ENCODE measurements at places on chromosomes 7 and 10. TPM values are rescaled to one million over a fixed set of nuclear protein-coding genes. Genes with fewer than 3 reads are reported as not detected.

- H3K4me1 ChIP-seq, result no peaks in the 10 kb centered on the region
- no peak overlapping the region for H3K4me3 ChIP-seq
- no peak overlapping the region for H3K27ac ChIP-seq
- no peaks in the 10 kb centered on the region for H3K27me3 ChIP-seq
Measured at GRCh38 chr7:147915781-147916180, 674.8 kb upstream of the C7orf33 start.

DNA sequence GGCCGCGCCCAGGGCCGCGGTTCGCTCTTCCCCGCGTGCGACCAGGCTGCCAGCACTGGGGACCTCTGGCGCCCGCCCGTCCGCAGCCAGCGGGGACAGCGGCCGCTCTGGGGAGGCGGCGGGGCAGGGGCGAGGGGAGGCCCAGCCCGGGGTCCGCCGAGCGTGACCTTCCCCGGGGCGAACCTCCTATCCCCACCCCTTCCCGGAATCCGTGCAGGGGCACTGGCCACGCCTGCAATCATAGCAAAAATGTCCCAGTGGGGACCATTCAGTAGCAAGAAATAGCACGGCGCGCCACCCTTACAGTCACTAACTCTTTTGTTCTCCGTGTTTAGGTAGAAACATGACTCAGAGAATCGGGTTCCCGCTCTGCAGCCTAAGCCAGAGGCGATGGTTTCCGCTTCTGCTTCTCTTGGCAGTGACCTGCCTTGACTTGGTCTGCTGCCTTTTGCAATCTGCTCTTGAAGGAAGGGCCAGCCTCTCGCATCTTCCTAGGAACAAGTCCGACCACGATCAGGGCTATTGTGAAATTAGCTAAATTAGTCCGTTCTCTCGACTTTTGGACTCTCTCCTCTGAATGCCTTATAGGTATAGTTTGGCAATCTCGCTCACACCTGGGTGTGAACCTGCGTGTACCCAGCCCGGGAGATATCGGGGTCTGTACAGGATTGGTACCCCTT is 79.3 kb upstream of the ACBD5 start:
- peak overlapping the region; percentile 65 for H3K27ac ChIP-seq
- no peaks in the 10 kb centered on the region for H3K36me3 ChIP-seq
- peak overlapping the region; percentile 22 for H3K4me3 ChIP-seq
- H3K27me3 ChIP-seq, result no peaks in the 10 kb centered on the region

DNA sequence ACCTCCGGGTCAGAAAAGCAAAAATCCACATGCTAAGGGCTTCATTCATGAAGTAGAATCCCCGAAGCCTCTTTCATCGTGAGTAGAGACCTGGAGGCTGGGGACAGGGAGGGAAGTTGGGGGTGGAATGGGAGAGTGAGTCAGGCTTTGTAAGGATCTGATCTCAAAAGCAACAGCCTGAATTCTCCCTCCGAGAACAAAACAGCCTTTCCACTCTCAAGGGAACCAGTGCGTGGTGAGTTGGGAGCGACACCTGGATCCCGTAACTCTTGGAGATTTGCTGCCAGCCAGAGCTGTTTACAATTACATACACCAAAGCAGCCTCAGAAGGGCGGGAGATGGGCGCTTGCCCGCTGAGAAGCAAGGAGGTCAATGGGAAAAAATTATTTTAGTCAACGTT is 10.8 kb downstream of the AFAP1L2 start:
- H3K4me1 ChIP-seq, result peaks cover 97% of the 10 kb centered on the region
- H3K36me3 ChIP-seq, result no peaks in the 10 kb centered on the region
- DNase-seq, result peak; percentile 90
- no peak overlapping the region for H3K4me3 ChIP-seq
- peak overlapping the region; percentile 98 for H3K27ac ChIP-seq
- H3K27me3 ChIP-seq, result no peaks in the 10 kb centered on the region

- H3K27ac ChIP-seq, result no peak overlapping the region
- DNase-seq, result no peak
- no peaks in the 10 kb centered on the region for H3K27me3 ChIP-seq
- H3K36me3 ChIP-seq, result no peaks in the 10 kb centered on the region
Measured at GRCh38 chr10:55203319-55203718, 402.3 kb upstream of the PCDH15 start.

- H3K36me3 ChIP-seq, result no peaks in the 10 kb centered on the region
- no peak overlapping the region for H3K27ac ChIP-seq
- no peaks in the 10 kb centered on the region for H3K4me1 ChIP-seq
- DNase-seq, result peak; percentile 18
- no peak overlapping the region for H3K4me3 ChIP-seq
- no peaks in the 10 kb centered on the region for H3K27me3 ChIP-seq
Measured at GRCh38 chr10:15262036-15262713, 93.7 kb upstream of the NMT2 start.

- H3K27ac ChIP-seq, result no peak overlapping the region
- H3K27me3 ChIP-seq, result no peaks in the 10 kb centered on the region
- no peaks in the 10 kb centered on the region for H3K36me3 ChIP-seq
- no peaks in the 10 kb centered on the region for H3K4me1 ChIP-seq
- H3K4me3 ChIP-seq, result no peak overlapping the region
Measured at GRCh38 chr10:131921184-131921583, 20.4 kb downstream of the PPP2R2D start.

DNA sequence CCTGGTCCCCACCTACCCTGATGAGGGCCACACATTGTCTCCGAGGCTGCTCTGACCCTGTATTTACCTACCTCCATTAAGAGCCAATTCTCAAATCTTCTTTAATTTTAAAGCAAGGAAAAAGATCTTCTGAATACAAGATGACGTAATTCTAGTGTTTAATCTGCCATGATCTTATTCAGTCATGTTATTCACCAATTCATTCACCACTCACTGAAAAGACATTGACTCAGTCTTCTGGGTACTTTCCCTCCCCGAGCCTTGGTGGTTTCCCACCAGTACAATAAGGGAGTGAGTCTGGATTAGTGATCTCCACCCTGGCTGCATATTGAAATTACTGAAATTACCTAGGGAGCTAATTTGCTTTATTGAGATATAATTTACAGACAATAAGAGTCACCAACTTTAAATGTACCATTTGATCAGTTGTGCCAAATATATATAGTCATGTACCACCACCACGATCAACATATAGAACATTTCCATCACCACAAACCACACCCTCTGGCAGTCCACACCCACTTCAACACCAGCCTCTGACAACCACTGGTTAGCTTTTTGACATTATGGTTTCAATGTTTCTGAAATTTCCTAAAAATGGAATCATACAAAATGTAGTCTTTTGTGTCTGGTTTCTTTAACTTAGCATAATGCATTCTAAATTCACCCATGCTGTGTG is 117.5 kb upstream of the UNC5B start:
- no peaks in the 10 kb centered on the region for H3K4me1 ChIP-seq
- DNase-seq, result no peak
- H3K27me3 ChIP-seq, result no peaks in the 10 kb centered on the region
- no peak overlapping the region for H3K27ac ChIP-seq
- H3K36me3 ChIP-seq, result no peaks in the 10 kb centered on the region
- H3K4me3 ChIP-seq, result no peak overlapping the region

DNA sequence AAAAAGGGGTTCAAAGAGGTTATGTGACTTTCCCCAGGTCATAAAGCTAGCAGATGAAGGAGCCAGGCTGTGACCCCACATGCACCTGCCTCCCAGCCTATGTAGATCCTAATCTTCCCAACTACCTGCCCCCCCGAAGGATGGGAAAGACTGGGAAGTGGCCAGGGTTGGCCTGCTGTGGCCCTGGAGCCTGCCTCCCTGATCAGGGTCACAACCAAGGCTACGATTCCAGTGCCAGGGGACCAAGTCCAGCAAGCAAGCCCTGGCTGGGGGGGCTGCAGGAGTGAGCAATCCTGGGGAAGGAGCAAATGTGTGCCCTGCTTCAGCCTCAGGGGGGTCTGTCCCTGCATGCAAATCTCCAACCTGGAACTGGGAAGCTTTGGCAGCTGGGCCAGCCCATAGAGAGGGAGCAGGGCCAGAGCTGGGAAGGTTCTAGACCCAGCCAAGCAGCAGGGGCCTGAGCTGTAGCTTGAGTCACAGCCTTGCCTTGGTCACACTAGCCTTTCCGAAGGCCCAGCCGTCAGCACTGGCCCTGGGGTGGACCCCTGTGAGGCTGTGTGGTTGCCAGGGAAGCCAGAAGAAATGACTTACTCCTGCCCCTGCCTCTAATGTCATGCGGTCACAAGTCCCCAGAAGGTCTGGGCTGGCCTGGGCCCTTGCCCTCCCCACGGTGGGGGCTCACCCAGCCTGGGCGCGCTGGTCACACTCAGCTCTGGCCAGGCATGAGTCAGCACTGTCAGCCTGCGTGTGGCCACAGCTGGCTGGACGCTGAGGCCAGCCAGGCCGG is 96.4 kb upstream of the ZMIZ1 start:
- peaks cover 56% of the 10 kb centered on the region for H3K4me1 ChIP-seq
- no peak overlapping the region for H3K4me3 ChIP-seq
- H3K36me3 ChIP-seq, result no peaks in the 10 kb centered on the region
- peak overlapping the region; percentile 99 for H3K27ac ChIP-seq
- H3K27me3 ChIP-seq, result no peaks in the 10 kb centered on the region

GRCh38 chr7:106122713-106123112 is 10.6 kb upstream of the SYPL1 start:
- no peaks in the 10 kb centered on the region for H3K36me3 ChIP-seq
- H3K4me3 ChIP-seq, result no peak overlapping the region
- no peak overlapping the region for H3K27ac ChIP-seq
- no peak for DNase-seq
- H3K4me1 ChIP-seq, result no peaks in the 10 kb centered on the region

GRCh38 chr10:112835217-112835715 is 114.8 kb upstream of the TCF7L2 start:
- peaks cover 17% of the 10 kb centered on the region for H3K4me1 ChIP-seq
- H3K27me3 ChIP-seq, result no peaks in the 10 kb centered on the region
- no peak for DNase-seq
- H3K4me3 ChIP-seq, result no peak overlapping the region

DNA sequence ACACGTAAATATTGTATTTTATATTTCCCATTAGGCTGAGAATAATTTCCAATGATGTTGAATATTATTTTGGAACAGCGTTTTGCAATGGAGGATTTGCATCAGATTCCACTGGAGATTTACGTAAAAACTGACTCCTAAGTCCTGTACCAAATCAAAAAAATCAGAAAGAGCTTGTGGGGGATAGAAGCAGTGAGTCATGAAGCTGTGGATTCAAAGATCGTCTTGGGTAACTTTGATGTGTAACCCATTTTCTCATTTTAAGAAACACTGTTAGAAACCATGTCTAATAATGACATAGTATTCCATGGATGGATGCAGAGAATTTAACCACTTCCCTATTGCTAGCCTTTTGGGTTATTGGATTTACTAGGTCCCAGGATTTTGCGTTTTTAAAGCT is 158.6 kb downstream of the INHBA start:
- H3K27ac ChIP-seq, result no peak overlapping the region
- no peak for DNase-seq
- no peaks in the 10 kb centered on the region for H3K4me1 ChIP-seq
- no peak overlapping the region for H3K4me3 ChIP-seq

Gene CYREN
- 42.6 TPM for total RNA-seq

Gene LRRN3
- total RNA-seq, result 5.9 TPM

Gene OPN4
- not detected for total RNA-seq

Gene HTRA1
- 59.1 TPM for total RNA-seq

Gene NT5C3A
- total RNA-seq, result 28.8 TPM
